H54 (cell line): ENCODE measurements at places on chromosomes 11 and 22.

GRCh38 chr11:86931548-86932258 lies 23.5 kb downstream of the FZD4 start:
- DNase-seq = no peak

GRCh38 chr11:507727-508515 lies 879 bp upstream of the RNH1 start:
- no peak for DNase-seq

- no peak for DNase-seq
Observed at GRCh38 chr11:126607776-126608541, 252.5 kb downstream of the ST3GAL4 start.

GRCh38 chr22:29727131-29727523 lies 7.3 kb downstream of the CABP7 start:
- DNase-seq = no peak

- no peak for DNase-seq
Observed at GRCh38 chr11:66985508-66986177, 10.5 kb downstream of the C11orf86 start.

GRCh38 chr11:61697078-61697502 lies 16.9 kb downstream of the DAGLA start:
- DNase-seq = peak; percentile 76

- no peak for DNase-seq
Observed at GRCh38 chr11:20360650-20361049, 2.9 kb upstream of the HTATIP2 start.
